Stimulated activated CD4-positive, alpha-beta T cell treated with anti-CD3 and anti-CD28 coated beads, TNF-alpha, amount 100 ng/mL, for 24 hours (primary cell): ENCODE measurements at places on chromosomes 1 and 21.

DNA sequence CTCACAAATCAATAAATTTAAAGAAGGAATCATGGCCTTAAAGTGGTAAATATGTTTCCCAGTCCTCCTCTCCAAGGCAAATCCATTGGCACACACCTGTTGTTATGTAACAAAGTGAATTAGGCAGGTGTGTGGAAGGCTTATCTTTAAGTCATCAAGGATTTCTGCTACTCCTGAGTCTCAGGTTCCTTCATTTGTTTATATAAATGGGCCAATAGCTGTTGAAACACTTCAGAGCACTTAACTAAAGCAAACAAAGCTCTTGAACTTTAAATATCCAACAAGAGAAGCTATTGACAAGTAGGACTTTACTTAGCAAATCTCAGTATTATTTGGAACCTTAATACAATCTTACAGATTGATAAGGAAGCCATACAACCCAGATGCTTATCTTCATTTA lies 99.3 kb upstream of the ESRRG start:
- DNase-seq, result no peak

DNA sequence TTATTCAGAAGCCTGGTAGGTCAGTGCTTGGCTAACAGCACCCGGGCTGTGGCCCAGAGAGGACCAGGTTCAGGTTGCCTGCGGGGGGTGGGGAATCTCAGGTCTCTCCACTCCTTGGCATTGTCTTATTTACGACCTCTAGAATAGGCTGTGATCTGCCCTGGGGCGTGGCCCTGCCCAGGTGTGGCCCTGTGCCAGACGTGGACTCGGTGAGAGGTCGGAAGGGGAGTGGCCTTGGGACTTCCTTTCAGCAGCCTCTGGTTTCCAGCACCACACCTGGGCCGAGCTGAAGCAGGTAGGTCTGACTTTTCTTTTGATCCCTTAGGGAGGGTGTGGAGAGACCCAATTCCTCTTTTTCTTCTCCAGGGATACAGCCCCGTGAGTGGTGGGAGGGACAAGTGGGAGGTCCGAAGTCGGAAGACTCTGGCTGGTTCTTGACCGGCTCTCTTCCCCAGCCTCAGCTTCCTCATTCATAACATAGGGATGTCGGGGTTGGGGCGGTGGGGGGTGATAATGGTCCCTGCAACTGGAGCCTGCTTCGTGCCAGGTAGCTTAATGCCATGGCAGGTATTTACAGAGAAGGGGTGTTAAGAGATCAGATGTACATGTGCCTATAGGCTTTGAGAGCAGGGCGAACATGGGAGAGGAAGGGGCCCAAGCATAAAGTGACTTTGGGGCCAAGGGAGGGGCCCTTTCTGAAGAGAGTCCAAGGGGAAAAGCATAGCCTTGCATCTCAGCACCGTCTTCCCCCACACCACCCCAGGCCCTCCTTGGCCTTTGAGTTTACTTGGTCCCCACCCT lies 16.5 kb downstream of the ACOT11 start:
- no peak for DNase-seq

DNA sequence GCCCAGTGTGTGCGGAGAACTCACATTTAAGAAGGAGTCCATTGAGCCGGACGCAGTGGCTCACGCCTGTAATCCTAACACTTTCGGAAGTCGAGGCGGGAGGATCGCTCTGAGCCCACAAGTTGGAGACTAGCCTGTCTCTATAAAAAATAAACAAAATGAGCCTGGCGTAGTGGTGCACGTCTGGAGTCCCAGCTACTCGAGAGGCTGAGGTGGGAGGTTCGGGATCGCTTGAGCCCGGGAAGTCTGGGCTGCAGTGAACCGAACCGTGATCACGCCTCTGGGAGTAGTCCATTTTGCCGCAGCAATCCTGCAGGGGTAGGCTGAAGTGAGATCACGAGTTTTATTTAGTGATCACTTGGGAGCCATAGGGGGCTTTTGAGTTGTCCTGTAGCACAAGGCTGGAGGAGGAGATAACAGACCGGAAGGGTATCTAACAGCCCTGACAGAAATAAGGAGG lies 497 bp upstream of the FUCA1 start:
- no peak for DNase-seq

DNA sequence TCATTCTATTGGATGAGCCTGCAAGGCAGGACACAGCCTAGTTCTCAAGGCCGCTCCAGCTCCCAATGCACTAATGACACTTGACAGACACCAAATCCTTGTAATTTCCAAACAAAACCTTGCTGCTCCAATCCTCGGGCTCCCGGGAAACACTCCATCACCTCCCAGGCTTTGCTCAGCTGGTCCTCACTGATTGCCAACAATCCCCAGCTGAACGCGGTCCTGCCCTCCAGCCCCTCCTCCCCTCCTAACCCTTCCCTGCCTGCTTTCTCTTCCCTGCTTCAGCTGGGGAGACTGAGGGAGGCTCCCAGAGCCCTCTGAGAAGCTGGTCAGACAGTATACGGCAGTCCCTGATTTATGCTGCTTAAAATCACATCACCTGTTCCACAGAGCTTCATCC lies 114.4 kb upstream of the TNR start:
- no peak for DNase-seq

GRCh38 chr1:103162360-103162759 lies 54.0 kb upstream of the COL11A1 start:
- DNase-seq, result no peak

DNA sequence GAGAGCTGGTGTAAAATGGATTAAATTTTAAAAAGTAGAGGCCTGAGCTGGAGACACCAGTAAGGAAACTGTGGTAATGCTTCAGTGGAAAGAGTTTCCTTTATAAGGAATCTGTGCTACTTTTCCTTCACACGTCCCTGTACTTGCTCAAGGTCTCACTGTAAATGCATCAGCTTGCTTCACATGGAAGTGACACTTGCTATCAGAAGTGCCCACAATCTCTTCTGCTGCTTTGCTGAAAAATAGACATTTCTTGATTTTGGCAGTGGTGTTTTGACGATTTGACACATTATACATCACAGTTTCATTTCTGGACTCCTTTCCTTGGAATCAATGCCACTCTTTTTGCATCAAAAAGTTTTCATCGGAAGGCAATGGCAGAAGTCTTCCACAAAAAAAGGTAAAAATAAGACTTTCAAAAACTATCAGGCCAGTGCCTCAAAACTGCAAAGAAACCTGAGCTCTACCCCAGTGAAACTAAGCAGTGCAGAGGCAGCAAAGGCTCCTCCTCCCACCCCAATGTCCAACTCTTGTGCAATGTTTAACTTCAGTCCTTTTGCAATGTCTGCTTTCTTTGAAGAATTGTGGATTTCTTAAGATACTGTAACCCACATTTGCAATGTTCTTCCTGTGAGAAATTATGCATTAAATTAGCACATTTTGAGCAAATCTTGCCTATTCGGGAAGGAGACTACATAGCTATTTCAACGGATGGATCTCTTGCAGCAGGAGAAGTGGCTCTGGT lies 18.4 kb upstream of the TSPAN2 start:
- no peak for DNase-seq

- DNase-seq, result no peak
These were observed 27.9 kb downstream of the S1PR1 start for GRCh38 chr1:101264697-101265096.

GRCh38 chr1:182388392-182389134 lies 3.0 kb downstream of the GLUL start:
- DNase-seq, result no peak

DNA sequence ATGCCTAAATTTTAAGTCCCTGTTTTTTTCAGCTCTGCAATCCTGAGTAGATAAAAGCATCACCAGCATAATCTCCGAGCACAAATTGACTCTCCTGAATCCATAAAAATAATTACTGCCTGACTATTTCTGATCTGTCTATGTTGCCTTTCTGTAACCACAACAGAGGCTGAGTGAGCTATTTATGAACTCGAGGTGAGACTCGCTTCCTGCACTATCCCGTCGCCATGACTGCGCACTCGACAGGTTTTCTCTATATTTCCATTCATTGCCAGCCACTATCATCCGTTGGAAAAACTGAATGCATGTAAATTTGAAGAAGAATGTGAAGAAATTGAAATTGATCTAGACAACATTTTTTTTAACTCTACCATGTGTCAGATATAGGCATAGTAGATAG lies 897.2 kb downstream of the ADGRL2 start:
- DNase-seq, result no peak

GRCh38 chr1:147084273-147085096 lies 87.8 kb downstream of the PRKAB2 start:
- peak; percentile 78 for DNase-seq

DNA sequence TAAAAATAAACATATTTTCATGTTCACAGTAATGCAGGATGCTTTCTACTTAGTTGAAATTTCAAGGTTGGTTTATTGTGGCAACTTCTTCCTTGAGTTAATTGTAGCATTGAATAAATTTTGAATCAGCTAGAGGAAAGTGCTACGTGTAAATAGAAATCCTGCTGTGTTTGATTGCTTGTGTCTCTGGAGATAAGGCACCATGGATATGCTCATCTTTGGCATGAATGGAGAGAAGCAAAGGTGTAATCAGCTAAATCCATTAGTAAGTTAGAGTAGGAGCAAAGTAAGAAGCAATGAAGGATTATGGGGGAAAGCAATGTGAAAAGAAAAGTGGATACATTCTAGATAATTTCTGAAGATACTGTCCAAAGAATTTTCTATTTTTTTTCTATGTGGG lies 331.1 kb downstream of the PTPRC start:
- no peak for DNase-seq

GRCh38 chr1:41714638-41715389 lies 203.9 kb downstream of the HIVEP3 start:
- no peak for DNase-seq

DNA sequence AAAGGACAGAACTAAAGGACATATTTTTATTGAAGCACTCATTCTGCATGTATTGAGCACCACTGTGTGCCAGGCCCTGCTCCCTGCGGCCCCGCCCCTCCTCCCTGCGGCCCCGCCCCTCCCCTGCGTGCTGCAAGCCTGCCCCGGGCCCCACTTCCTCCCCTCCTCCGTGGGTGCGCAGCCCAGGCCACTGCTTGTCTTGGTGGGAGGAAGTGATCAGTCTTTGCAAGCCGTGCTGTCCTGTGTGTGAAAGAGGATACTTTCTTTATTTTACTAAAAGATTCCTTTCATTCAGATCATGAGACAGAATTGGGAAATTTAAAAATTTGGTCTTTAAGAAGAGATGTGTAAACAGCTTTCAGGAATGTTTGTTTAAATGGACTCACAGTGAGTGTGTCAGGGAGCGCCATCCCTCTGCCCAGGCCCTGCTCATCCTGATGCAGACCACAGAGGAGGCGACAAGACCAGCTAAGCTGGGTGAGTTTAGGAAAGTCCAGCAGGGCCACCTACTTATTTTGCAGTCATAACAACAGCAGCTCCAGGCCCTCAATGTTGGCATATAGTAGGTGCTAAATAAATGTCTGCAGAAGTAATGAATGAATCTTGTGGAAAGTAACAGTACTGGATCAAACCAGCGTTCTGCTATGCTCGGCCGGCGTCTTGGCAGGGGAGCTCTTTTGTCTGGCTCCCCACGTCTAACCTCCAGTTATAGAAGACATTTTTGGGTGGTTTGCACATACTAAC lies 88.3 kb upstream of the SELENON start:
- no peak for DNase-seq

DNA sequence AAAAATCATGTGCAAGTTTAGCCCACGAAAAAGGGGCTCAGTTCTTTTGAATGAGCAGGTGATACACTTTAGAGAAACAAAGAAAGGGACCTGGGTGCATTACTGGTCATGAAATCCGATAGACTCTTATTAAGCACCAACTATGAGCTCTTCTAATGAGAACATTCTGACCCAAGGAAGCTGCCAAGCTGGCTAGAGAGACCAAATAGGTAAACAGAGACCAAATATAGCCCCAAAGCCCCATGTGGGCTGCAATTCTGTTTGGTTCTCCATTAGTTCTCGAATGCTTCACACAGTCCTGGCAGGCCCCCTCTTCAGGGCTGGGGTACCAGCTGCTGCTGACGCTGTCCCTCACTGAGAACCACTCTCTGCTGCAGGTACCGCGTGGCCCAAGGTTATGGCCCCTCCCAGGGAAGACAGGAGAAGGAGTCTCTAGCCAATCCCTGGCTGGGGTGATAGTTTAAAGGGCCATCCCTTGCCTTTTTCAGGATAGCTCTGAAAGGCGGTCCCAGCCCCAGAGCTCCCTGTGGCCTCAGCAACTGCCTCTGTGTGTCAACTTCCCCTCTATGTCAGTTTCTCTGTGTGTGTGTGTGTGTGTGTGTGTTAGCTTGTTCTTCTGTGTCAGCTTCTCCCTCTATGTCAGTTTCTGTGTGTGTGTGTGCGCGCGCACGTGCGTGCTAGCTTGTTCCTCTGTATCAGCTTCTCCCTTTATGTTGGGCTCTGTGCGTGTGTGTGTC lies 7.1 kb upstream of the UBXN10 start:
- no peak for DNase-seq

GRCh38 chr1:160024195-160024905 lies 7.4 kb downstream of the PIGM start:
- no peak for DNase-seq

DNA sequence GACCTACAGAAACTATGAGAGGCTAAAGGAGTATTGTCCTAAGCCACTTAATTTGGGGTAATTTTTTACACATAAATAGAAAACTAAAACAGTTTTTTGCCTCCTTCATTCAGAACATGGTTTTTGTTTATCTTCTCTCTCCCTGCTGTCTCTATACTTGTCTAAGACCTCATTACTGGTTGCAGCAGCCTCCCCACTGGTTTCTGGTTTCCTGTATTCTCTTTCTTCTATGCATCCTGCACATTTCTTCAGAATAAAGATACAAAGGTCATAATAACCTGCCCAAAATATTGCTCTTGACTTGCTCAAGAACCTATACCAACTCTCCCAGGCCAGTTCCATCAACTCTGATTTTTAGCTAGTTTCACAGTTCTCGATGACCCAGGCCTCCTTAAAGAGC lies 19.8 kb upstream of the BOLA1 start:
- DNase-seq, result no peak

- DNase-seq, result no peak
These were observed 9.7 kb upstream of the KLF17 start for GRCh38 chr1:44108971-44109370.

DNA sequence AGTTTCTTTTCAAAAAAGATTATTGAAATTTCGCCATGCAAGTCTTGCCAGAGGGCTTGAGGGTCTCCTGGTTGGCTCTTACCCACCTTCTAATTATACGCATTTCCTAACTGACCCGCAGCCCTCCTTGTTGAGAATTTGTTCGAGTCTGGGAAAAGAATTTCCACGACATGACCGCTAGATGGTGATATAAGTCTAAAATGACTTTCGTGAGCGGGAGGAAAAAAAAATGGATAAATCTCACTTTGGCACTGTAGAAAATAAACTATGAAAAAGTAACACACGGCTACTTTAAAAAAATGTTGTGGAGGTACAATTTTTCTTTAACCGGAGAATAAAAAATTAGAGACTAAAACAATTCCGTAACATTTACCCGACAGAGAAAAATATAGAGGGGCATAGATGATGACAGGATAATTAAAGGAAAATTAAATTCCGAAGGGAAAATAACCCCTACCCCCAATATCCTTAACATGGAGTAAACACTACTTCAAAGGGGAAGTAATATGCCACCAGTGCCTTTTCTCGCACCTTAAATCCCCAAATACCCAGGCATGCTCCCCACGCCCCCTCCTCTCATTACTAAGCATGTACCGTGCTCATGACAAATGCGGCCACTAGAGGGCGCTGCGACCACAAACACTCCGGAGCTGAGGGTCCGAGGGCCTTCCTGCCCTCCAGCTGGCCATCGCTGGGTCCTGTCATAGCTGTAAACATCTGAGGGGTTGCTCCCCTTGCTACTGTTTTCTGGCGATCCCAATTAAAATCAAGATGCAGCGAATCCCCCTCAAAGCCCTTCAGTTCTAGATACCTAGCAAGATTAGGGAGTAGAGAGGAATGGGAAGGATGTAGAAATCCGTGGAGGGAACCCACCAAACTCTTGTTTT lies 266.9 kb downstream of the ASTN1 start:
- no peak for DNase-seq

- no peak for DNase-seq
These were observed 9.1 kb upstream of the HPCAL4 start for GRCh38 chr1:39700348-39700747.

GRCh38 chr21:14600569-14601297 lies 54.6 kb upstream of the SAMSN1 start:
- no peak for DNase-seq
